ENCODE measurements at places on chromosomes 11 and 22.

- peak; percentile 74 for DNase-seq
Measured at GRCh38 chr22:28904211-28904896, 21.0 kb downstream of the ZNRF3 start.

DNA sequence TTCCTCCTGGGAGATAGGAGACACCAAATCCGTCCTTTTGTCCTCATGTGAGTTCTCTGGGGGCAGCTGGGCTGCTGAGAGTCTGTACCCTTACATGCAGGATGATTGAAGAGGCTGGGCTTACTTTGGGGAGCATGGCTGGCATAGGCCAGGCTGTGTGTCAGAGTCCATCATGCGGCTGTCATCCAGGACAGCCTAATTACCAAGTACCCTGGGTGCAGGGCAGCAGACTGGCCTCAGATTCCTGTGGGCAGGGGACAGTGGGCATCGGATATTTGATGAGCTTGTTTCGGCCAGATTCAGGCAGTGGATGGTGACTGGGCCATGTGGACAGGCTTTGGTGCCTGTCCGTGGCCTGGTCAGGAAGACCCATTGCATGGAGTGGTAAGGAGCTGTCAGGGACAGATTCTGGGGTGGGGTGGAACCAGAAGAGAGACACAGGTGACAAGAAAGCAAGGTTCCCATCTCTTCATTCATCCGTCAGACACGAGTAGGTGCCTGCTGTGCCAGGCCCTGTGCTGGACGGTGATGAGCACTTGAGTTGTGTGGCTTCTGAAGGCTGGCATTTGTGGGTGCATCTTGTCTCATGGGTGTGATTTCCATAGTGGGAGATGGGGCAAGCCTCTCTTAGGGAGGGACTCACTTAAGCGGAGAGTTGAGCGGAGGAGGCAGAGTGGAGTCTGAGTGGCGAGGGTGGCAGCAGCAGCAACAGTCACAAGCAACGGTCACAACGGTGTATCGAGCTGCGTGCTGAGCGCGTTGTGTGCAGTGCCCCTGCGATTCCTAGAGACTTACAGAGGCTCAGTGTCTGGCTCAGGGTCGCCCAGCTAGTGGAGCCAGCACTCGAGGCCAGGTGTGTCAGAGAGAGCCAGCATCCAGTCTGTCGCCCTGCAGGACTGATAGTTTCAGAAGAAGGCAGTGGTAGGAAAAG is 48.7 kb downstream of the TBC1D22A start:
- no peak for DNase-seq

- DNase-seq = peak; percentile 98
Measured at GRCh38 chr11:27218421-27219038, 144.5 kb downstream of the CCDC34 start.

- DNase-seq = peak; percentile 40
Measured at GRCh38 chr11:127056338-127056971, 55.9 kb upstream of the KIRREL3 start.

- DNase-seq = peak; percentile 99
Measured at GRCh38 chr22:24402460-24403192, 24.8 kb upstream of the ADORA2A start.

DNA sequence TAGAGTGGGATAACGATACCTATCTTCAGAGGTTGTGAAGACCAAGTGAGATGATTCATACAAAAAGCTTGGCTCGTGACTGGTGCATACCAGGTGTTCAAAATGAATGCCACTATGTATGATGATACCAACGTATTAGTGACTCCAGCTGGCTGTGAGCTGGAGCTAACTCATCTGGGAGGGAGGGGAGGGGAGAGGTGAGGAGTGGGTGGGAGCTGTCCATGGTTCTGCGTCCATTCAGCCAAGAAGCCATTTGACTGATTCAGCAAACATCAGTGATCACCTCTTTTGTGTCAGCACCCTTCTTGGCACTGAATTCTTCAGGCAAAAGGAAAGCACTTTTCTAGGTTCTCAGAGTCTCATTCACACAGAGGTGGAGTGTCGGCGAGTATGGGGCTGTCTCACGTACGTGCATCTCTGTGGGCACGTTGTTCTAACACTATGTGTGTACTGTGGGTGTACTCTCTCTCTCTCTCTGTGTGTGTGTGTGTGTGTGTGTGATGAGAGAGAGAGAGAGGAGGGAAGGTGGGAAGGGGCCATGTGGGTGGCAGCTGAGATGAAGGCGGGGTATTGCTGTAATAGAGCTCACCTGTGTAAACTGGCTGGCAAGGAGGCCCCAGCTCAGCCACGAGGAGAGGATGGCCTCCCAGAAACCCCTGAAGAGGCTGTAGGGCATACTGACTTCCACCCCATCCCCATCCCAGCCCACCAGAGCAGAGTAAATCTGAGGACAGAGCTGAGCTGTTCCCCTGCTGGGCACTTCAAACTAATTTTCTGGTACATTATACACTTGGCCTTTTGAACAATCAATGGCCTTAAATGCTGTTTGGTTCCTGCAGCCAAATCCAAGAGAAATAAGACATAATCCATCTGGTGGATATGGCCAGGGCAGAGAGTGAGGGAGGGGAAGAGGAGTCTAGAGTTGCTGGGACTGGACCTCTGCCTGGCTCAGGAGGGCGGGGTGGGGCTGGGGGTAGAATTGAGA is 96.1 kb upstream of the THY1 start:
- peak; percentile 50 for DNase-seq

Measured in EH (cell line).